Stimulated activated CD4-positive, alpha-beta T cell treated with anti-CD3 and anti-CD28 coated beads, Interleukin-12 subunit alpha, Interleukin-12 subunit beta, amount 100 ng/mL, for 48 hours (primary cell): ENCODE measurements at places on chromosomes 6 and 20.

DNA sequence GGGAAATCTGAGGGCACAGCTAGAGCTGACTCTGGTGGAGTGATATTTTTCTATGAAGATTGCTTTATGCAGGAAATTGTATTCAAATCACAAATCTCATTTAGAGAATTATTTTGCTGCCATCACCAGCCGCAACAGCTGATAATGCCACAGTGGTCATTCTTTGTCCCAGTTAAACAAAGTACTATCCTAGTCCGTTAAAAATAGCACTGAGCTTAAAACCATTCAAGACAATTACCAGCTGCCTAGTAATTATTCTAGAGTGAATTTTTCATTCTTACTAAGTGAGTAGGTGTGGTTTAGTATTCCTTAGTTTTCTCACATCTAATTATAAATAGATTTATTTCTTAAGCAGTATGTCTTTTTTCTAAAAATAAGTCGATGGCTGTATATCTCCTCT is 190.5 kb downstream of the SLC35F1 start:
- no peak for DNase-seq

DNA sequence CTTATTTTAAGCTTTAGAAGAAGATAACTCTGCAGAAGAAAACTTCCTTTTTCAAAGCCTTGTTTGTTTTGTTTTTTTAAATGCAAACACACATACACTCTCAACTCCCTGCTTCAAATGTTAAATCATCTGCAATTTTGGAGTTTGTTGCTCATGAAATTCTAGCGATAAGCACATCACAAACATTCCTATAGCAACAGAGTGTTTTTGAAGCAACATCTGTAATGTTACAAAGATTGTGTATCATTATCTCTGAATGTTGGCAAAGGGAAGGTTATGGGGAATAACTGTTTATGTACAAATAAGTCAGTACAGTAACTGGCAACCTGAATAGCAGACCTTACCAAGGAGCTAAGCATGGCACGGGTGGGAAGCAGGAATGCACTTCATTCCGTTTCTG is 84.8 kb upstream of the MRPS10 start:
- no peak for DNase-seq

GRCh38 chr6:156347246-156347645 is 429.9 kb upstream of the ARID1B start:
- no peak for DNase-seq

DNA sequence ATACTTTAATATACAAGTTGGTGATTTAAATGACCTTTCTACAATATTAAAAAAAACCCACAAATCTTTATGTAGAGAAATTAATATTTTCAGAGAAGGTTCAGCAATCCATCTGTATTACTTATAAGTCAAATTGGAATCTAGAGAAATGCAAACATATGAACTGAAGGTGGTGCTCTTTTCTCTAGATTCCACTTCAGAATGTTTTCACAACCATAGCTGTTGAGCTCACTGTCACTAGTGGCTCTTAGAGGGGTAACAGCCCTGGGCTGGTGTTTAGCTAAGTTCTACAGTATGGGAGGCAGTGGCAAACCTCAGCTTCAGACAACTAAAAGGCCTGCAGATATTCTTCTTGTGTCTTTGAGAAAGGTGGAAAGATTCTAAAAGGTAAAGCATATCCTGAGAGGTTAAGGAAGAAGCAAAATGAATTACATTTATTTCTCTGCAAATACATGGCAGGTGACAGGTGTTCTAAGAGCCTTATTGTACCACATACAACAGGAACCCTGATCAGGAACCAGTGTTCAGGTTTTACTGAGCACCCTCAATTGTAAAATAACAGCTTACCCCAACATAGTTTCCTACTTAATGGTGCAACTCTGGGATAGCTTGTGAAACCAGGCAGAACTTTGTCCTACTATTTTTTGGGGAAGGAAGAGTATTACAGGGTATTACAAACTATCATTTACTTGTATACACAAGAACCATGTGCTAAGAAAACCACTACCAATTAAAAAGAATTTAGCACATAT is 56.6 kb upstream of the SAMHD1 start:
- DNase-seq: no peak
